Endothelial cell (in vitro differentiated cells): ENCODE measurements at places on chromosomes 5 and 9.

- H3K27ac ChIP-seq = peak overlapping the region; percentile 72
- no peak overlapping the region for H3K4me3 ChIP-seq
- peaks cover 45% of the 10 kb centered on the region for H3K36me3 ChIP-seq
- peaks cover 11% of the 10 kb centered on the region for H3K27me3 ChIP-seq
Measured at GRCh38 chr5:142316051-142316450, 8.8 kb downstream of the SPRY4 start.

DNA sequence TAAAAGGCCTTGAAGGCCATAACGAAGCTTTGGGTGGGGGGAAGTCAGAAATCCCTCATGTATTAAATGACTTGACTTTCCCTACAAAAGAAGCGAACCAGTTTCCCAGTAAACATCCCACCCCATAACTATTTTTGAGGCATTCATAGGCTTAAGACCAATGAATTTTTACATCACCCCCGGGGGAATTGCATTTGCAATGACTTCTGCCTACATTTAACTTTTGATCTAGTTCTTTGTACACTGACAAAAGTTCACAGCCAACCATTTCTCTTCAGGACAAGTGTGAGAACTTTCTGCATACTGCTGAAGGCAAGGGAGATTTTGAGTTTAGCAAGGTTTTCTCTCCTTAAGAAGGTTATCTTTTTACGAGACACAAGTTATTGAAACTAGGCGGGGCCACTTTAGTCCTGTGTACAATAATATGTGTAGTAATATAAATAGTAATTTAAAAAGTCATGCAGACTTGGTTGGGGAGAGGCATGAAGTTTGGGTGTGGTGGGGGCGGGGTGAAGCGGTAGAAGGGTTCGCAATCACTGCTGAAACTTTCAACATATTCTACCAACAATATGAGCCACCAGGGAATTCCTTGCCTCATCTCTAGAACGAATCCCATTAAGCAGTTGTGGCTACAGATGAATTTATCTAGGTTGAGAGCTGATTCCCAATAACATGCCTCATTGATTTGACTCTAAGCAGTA lies 2.5 kb downstream of the TJP2 start:
- H3K36me3 ChIP-seq = peaks cover 26% of the 10 kb centered on the region
- peak overlapping the region; percentile 50 for H3K27ac ChIP-seq
- H3K27me3 ChIP-seq = peaks cover 6% of the 10 kb centered on the region
- H3K4me3 ChIP-seq = no peak overlapping the region
- H3K4me1 ChIP-seq = peaks cover 53% of the 10 kb centered on the region

DNA sequence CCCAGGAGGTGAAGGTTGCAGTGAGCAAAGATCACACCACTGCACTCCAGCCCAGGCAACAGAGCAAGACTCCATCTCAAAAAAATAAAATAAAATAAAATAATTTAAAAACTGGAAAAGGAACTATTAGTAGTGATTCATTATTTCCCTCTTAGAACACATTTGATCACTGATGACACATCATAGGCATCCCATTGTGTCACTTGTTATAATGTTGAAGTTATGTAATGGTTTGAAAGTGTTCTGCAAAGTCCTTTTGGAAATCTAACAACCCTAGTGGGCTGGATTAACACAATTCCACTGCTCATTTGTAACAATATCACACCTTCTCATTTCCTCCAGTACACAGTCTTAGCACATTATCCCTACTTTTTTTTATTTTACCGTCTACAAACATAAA lies 81.8 kb upstream of the LMNB1 start:
- H3K4me1 ChIP-seq = no peaks in the 10 kb centered on the region
- no peaks in the 10 kb centered on the region for H3K36me3 ChIP-seq
- DNase-seq = no peak
- H3K4me3 ChIP-seq = no peak overlapping the region
- H3K27me3 ChIP-seq = no peaks in the 10 kb centered on the region
- H3K27ac ChIP-seq = no peak overlapping the region

GRCh38 chr5:72065751-72066255 lies 41.5 kb upstream of the MAP1B start:
- no peak overlapping the region for H3K27ac ChIP-seq
- H3K36me3 ChIP-seq = no peaks in the 10 kb centered on the region
- DNase-seq = peak; percentile 4

GRCh38 chr9:111272581-111272980 lies 57.4 kb downstream of the OR2K2 start:
- no peak overlapping the region for H3K27ac ChIP-seq
- DNase-seq = no peak
- H3K27me3 ChIP-seq = no peaks in the 10 kb centered on the region
- no peak overlapping the region for H3K4me3 ChIP-seq
- H3K36me3 ChIP-seq = no peaks in the 10 kb centered on the region

DNA sequence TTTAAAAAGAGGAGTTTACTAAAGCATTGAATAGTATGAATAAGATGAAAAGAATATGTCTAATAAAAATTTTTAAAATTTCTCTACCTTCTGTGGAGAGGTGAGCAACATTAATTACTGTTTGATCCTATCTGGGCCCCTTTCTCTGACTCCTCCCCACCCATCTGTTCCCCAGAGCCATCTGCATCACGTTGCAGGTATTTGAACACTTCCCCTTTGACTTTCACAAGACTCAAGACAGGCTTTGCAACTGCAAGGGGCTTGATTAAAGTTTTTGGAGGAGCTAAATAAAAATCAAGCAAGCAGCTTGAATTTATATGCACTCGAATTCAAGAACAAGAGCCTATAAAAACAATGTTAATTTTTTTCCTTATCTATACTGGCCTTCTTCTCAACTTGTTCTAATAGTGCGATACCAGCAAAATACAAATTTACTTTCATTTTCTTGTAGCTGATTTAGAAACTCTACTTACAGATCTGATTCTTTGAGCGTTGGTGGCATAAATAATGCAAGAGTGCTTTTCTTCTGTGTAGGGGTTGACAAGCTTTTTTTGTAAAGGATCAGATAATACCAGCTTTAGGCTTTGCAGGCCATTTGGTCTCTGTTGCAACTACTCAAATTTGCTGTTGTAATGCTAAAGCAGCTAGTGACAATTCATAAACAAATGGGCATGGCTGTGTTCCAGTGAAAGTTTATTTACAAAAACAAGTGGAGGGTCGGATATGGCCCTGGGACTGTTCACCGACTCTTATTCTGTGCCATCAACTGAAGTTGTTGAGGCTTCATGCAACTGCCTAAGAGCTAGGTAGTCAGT lies 21.2 kb downstream of the TXNDC8 start:
- H3K4me1 ChIP-seq = peaks cover 3% of the 10 kb centered on the region
- no peaks in the 10 kb centered on the region for H3K36me3 ChIP-seq
- no peaks in the 10 kb centered on the region for H3K27me3 ChIP-seq

DNA sequence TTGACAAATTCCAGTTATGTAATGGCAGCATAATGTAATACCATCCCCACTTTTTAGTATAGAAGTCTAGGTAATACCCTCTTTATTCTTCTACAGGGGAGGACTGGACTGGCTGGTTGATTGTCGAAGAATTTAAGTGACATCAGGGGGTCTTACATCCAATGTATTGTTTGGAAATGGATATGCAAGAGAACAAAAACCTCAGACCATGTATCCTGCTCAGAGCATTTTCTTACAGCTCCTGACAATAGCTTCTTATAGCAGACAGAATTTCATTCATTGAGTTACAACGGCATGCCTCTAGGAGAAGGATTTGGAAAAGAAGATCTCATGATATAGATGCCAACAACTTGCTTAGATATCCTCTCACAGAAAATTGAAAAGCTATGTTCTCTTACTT lies 2032.3 kb downstream of the EFNA5 start:
- H3K27ac ChIP-seq = no peak overlapping the region
- no peak for DNase-seq
- H3K27me3 ChIP-seq = no peaks in the 10 kb centered on the region
- no peak overlapping the region for H3K4me3 ChIP-seq
- no peaks in the 10 kb centered on the region for H3K36me3 ChIP-seq

DNA sequence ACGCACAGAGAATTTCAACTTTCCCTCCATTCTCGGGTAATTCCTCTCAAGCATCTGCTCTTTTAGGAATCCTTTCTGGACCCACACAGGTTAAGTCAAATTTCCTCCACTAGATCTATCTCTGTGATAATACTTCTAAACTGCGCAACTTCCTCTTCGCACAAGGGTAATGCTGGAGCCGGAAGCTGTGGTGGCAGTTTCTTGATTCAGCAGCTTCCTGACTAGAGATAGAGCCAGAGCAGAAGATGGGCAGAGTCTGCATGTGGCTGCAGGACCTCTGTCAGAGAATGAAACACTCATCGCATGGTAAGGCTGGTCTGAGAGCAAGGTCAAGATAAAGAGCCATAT lies 11.1 kb upstream of the CDC42SE2 start:
- no peak overlapping the region for H3K27ac ChIP-seq
- peaks cover 1% of the 10 kb centered on the region for H3K27me3 ChIP-seq
- DNase-seq = no peak
- H3K36me3 ChIP-seq = no peaks in the 10 kb centered on the region

GRCh38 chr5:6704361-6704851 lies 8.8 kb upstream of the TENT4A start:
- no peak overlapping the region for H3K4me3 ChIP-seq
- no peak for DNase-seq
- H3K4me1 ChIP-seq = peaks cover 5% of the 10 kb centered on the region

DNA sequence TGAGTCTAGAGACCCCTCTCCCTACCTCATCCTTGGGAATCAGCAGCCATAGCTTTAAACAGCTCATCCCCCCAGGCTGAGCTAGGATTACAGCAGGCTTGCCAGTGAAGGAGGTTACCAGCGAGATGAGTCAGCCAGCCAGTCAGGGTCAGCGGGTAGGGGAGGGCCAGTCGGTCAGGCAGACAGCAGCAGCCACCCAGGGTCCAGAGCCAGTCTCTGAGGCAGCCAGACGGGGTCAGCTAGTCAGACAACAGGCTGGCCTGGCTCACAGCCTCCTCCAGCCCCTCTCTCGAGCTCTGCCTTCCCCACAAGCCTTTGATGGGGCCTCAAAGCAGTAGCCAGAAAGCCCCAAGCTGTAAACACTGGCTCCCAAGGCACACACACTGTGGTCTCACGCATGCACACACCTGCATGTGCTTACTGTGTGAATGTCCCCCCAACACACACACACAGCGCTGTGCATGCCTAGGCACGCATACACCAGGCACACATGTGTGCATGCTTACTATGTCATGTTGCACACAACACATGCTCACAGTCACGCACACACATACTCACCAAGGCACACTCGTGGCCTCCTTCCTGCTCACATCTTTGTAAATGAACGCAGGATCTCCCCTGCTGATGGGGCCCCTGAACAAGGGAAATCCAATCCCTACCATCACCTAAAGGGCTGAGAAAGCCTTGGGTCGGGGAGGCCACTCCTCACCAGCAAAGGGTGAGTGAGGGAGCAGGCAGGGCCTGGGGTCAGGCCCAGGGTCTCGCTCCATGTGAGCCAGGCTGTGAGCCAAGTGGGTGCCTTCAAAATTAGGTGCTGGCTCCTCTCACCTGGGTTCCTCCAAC lies 28.2 kb upstream of the CPLX2 start:
- no peak for DNase-seq
- H3K27ac ChIP-seq = no peak overlapping the region
- no peak overlapping the region for H3K4me3 ChIP-seq
- peaks cover 2% of the 10 kb centered on the region for H3K27me3 ChIP-seq
- H3K4me1 ChIP-seq = no peaks in the 10 kb centered on the region

GRCh38 chr5:153463806-153464205 lies 26.7 kb upstream of the GRIA1 start:
- H3K27me3 ChIP-seq = no peaks in the 10 kb centered on the region
- DNase-seq = no peak
- H3K36me3 ChIP-seq = no peaks in the 10 kb centered on the region
- H3K27ac ChIP-seq = no peak overlapping the region
- H3K4me1 ChIP-seq = no peaks in the 10 kb centered on the region
- no peak overlapping the region for H3K4me3 ChIP-seq

DNA sequence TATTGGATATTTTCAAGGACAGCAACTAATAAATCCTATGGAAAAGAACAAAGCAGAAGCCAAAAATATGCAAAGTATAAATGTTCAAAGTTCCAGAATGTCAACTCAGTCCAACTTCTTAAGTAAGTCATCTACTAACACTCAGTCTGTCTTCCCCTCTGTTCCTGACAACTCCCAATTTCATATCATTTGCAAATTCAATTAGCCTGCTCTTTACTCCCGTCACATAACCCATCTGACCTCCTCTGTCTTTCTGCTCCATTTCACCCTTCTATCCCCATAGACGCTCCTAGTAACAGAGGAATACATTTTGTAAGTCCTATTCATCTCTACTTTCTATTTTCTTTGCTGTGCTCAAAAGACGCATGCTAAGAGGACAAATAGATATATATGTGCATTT lies 659.8 kb upstream of the MEF2C start:
- no peak overlapping the region for H3K4me3 ChIP-seq
- DNase-seq = no peak
- H3K27ac ChIP-seq = no peak overlapping the region
- no peaks in the 10 kb centered on the region for H3K36me3 ChIP-seq
- no peaks in the 10 kb centered on the region for H3K27me3 ChIP-seq

DNA sequence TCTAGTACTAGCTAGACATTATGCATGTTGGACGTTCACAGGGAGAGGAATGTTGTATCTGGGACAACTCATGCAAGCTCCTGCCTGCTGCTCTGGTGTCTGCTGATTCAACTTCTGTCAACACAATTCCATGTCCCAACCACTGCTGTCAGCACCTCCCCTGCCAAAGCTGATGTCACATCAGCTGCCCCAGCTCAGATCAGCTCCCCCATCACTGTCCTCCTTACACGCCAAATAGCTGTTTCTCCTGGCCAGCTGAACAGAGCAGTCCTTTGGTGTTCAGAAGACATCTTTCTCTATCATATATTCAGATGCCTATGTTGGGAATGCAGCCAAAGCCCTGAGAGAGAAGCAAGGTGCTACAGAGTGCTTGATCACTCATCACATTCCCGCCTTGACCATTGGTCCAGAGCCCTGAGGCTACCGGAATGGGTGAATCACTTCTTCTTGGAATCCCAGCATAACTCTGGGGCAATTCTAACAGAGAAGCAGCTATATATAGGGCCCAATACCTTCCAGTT lies 223.3 kb downstream of the SEC61B start:
- no peak overlapping the region for H3K4me3 ChIP-seq
- no peak overlapping the region for H3K27ac ChIP-seq
- no peaks in the 10 kb centered on the region for H3K27me3 ChIP-seq
- H3K36me3 ChIP-seq = no peaks in the 10 kb centered on the region
- H3K4me1 ChIP-seq = no peaks in the 10 kb centered on the region

- peaks cover 4% of the 10 kb centered on the region for H3K27me3 ChIP-seq
- no peak for DNase-seq
- H3K4me1 ChIP-seq = no peaks in the 10 kb centered on the region
- H3K36me3 ChIP-seq = peaks cover 9% of the 10 kb centered on the region
- no peak overlapping the region for H3K27ac ChIP-seq
- no peak overlapping the region for H3K4me3 ChIP-seq
Measured at GRCh38 chr5:5350101-5350500, 72.4 kb upstream of the ICE1 start.

GRCh38 chr5:115725522-115725921 lies 90.9 kb downstream of the CDO1 start:
- H3K4me1 ChIP-seq = peaks cover 11% of the 10 kb centered on the region
- DNase-seq = no peak
- no peak overlapping the region for H3K27ac ChIP-seq

DNA sequence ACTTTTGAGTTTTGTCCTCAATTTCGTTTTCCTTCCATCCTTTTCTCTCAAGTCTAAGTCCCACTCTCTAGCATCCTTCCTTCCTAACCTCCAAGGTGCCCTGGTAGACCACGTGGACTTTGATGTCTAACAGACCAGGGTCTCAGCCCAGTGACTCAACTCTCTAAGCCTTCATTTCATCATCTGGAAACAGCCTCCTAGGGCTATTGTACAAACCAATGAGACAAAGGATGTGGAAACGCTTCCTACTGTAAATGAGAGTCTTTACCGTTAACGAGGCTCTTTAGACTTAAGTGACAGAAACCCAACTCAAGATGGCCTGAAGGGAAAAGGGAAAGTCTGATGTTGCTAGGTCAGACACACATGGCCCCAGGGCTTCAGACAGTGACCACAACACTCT lies 49.2 kb upstream of the CPLX2 start:
- H3K27me3 ChIP-seq = peaks cover 11% of the 10 kb centered on the region
- no peak overlapping the region for H3K4me3 ChIP-seq
- no peaks in the 10 kb centered on the region for H3K36me3 ChIP-seq
- DNase-seq = no peak
